ENCODE measurements at places on chromosomes 3 and 15. TPM values are rescaled to one million over a fixed set of nuclear protein-coding genes. Genes with fewer than 3 reads are reported as not detected.
A peak's percentile ranks its signal among the peaks of the same experiment; 100 is the strongest.

DNA sequence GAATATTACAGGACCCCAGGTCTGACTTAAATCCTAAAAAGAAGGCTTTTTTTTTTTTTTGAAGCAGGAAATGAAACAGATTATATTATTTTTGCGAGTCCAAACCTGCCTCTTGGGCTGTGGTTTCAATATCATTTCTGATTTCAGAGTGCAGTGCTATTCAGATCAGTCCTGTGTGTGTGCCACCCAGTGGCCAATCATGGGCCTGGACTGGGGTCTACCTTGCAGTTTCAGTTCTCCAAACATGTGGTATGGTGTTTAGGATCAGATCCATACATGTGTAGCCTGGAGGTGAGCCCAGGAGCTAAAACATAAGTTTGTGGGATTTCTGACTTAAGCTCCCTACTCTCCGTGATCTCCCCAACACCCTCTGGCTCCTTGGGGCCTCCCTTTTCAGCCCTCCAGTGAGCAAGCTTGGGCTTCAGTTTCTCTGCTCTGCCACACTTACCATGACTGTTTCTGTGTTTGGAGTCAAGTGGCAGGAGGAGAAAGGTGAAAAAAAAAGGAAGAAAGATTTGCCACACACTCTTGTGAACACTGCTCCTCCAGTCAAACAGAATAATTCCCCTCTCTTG is 12.1 kb upstream of the THSD4 start:
- DNase-seq = peak; percentile 80

SNTN gene
- not detected for total RNA-seq

DNA sequence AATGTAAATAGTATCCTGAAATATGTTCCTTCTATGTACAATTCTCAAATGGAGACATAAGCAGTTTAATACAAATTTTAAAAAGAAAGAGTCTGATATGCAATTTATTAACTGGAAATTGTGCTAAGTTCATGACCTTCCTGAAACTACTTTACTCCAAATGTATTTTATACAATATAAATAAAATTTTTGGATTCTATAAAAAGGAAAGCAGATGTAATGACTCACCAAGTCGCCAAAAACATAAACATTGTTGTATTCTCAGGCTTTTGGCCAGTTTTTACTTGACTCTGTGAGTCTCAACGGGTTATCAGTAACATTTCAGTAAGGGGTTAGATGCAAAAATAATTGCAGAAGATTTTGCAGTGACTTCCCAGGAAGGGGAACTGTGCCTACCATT is 948.2 kb downstream of the EPHA3 start:
- peak; percentile 10 for DNase-seq

DNA sequence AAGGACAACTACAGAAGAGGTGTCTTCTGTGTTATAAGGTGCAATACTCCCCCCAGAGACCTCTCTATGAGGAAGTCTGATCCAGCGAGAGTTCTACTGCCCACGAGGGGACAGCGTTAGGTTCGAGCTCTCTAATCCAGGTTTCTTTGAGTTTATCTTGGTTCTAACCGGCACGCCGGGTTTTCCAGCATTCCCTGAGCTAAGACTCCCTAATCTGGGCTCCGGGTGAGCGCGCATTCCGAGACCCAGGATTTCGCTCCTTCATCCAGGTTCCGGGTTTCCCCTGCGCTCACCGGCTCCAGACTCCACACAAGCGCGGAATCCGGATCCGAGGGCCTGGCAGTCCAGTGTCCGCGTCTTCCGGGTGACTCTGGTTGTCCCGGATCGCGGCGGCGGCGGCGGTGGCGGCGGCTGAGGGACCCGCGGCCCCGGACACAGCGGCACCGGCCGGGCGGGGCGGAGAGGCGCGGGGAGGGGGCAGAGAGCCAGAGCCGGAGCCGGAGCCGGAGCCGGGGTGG is at the start of gene ZNF609:
ZNF609 (plus strand) TSS at position 373 of the 518 bp plus-strand sequence. CDS start 38,842 bp downstream, outside the sequence.
- DNase-seq = peak; percentile 95

DNA sequence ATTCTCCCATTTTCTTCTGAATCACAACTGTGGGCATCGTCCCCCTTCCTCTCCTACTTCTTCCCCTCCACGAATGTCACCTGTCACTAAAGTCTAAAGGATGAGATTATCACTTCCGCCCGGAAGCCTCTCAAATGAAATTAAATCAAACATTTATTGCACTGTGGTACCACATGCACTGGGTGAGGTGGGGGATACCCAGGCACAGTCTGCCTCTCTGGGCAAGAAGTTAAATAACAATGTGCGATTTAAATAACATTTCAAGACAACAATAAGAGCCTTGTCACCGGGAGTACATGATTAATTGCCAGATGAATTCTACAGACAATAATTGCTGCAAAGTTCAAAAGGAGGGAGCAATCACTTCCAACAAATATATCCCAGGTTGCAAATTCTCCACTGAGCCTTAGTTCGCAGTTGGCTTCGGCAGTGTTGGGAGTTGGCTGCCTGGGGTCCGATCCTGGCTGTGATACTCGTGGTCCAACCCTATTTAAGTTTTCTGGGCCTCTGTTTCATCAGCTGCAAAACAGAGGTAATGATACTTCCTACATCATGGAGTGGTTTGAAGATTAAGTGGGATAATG is 77.7 kb downstream of the FOXP1 start:
- DNase-seq = no peak

DNA sequence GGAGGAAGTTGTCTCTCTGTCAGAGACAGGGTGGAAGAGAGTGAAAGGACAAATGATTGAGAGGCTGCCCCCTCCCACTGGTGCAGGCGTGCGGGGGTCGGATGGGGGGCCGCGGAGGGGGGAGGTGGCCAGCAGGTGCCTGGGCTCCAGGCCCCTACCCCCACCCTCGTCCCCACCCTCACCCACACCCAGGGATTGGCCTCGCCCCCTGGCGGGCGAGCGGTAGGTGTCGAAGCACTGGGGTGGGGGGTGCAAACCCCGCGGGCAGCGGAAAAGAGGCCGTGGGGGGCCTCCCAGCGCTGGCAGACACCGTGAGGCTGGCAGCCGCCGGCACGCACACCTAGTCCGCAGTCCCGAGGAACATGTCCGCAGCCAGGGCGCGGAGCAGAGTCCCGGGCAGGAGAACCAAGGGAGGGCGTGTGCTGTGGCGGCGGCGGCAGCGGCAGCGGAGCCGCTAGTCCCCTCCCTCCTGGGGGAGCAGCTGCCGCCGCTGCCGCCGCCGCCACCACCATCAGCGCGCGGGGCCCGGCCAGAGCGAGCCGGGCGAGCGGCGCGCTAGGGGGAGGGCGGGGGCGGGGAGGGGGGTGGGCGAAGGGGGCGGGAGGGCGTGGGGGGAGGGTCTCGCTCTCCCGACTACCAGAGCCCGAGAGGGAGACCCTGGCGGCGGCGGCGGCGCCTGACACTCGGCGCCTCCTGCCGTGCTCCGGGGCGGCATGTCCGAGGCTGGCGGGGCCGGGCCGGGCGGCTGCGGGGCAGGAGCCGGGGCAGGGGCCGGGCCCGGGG is at the start of gene KAT2B:
KAT2B (plus strand) TSS at position 682 of the 783 bp plus-strand sequence; CDS start at position 714, 32 bp downstream.
- DNase-seq = peak; percentile 49

DNA sequence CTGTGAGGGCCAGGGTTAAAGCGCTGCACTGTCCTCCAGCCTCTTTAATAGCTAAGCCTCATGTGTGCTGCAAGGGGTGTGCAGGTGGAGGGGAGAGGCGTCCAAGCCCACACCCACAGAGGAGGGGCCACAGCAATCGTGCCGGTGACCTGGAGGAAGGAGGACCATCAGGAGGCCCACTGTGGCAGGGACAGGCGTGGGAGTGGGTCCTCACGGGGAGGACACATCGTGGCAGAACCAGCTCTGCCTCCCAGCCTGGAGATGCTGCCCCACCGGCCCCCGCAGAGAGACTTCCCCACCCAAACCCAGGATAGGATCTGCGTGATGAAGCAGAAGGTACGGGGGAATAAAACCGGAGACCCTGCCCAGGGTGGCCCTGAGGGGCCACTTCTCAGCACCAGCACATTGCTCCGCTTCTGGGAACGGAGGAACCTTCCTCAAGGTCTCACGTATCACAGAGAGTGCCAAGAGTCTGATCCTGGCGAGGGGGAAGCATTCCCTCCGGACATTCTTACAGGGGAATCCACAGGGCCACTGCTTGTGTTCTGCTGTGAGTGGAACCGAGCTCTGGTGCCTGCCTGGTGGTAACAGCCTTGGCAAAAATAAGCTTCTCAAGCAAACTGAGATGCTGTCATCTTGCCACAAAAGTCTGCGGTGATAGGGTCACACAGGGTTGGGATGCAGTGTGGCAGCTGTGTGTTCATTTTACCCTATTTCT is 199.8 kb downstream of the XXYLT1 start:
- DNase-seq = no peak

LRRC34 gene
- 7.4 TPM for total RNA-seq

GHSR gene
- total RNA-seq = not detected

- no peak for DNase-seq
Observed at GRCh38 chr3:190356246-190356645, 31.7 kb upstream of the CLDN16 start.

GRCh38 chr15:65577129-65577996 is 33.6 kb downstream of the INTS14 start:
- no peak for DNase-seq

GRCh38 chr3:45060165-45060892 is 34.2 kb downstream of the CLEC3B start:
- no peak for DNase-seq

CP gene
- total RNA-seq = not detected

- DNase-seq = no peak
Observed at GRCh38 chr3:39869890-39870289, 60.5 kb downstream of the MYRIP start.

GRCh38 chr3:179476215-179476614 is 24.9 kb upstream of the GNB4 start:
- DNase-seq = no peak

- no peak for DNase-seq
Observed at GRCh38 chr3:186538779-186539178, 5.4 kb downstream of the CRYGS start.

LARP6 gene
- 68.1 TPM for total RNA-seq

ANAPC13 gene
- total RNA-seq = 123 TPM

GRCh38 chr15:34628577-34629152 is 45.2 kb upstream of the GOLGA8B start:
- DNase-seq = no peak

SYNM gene
- 3.4 TPM for total RNA-seq

MCF2L2 gene
- not detected for total RNA-seq

DNA sequence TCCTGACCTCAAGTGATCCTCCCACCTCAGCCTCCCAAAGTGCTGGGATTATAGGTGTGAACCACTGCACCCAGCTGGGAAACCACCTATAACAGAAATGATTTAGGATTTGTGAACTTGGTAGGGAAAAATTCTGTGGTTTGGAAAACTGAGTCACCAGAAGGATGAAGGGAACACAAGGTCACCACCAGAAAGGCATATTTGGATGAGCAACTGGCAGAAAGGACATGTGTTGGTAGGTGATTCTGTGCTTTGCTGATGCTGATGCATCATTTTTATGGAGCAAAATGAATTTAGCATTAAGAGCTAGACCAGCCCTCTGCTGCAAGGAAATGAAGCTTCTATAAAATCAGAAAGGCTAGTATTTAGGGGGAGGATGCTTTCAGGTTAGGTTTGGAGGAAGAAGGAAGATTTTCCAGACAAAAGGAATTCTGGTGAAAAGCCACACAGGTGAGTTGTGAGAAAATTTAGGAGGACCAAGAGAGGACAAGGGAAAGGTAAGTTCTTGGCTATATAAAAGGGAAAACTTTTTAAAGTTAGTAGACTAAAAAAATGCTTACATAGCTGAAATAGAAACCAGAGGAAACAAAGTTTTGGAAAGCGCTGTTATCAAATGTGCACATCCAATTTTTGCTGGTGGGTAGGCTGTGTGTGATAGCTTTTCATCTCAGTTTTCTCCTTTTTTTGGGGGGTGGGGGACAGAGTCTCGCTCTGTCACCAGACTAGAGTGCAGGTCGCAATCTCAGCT is 3.6 kb downstream of the PXK start:
- DNase-seq = peak; percentile 58

CLDN1 gene
- total RNA-seq = 0.18 TPM

- DNase-seq = no peak
Observed at GRCh38 chr15:72197460-72198355, at the start of gene GRAMD2A. Gene GRAMD2A, minus strand, starts transcription at chr15:72197787.

GRCh38 chr3:119228373-119229145 is 12.1 kb downstream of the B4GALT4 start:
- DNase-seq = no peak

DNA sequence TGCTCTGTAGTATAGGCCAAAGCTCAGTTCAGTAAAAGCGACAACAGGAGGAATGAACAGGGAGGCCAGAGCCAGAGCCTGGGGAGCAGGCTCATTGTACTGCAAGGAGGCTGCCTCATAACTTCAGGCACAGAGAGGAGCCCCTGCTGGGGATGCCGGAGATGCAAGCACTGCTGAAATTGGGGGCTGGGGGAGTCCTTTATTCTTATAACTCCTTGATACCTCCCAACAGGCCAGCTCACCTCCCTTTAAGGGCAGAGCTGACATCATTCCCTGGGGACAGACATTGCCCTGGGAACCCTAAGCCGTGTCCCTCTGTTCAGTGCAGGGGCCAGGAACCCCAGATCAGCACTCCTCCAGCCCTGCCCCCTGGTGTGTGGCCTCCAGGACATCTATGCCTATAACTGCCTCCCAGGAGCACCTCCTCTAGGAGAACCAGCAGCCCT is 83.8 kb upstream of the MRPS22 start:
- DNase-seq = no peak

- DNase-seq = no peak
Observed at GRCh38 chr3:31125413-31126020, 231.1 kb upstream of the GADL1 start.

- no peak for DNase-seq
Observed at GRCh38 chr3:126345231-126345630, 12.0 kb downstream of the KLF15 start.

DNA sequence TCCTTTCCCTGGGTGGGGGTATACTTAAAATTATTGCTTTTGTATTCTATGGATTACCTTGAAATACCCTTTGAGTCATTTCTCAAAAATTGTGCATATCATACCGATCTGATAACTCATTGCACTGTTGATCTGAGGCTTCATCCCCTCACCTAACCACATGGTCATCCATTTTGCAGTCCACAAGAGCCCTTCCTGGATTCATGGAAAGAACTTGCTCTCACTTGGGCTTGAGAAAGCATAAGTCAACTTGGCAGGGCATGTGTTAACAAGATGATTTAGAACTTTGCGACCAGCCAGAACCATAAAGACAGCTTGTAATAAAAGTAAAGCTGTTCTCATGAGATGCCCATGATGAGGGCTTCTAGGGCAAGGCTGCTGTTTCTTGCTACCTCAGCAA is 22.2 kb downstream of the MME start:
- DNase-seq = peak; percentile 18

DNA sequence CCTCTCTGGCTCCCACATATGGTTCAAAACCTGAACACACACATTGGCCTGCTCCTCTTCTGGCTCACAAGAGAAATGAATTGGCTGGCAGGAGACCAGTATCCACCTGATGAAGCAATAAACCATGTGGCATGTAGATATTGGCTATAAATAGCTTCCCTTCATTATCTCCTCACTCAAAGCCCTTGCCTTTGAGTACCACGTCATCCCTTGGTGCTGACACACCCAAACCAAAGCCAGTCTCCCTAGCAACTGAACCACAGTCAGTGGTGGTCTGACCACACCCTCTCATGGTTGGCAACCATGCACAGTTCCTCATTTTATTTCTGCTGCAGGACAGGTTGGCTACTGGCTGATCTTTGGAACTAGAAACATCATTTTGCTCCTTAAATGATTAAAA is 98.8 kb downstream of the ZNF621 start:
- DNase-seq = peak; percentile 28

- DNase-seq = peak; percentile 33
Observed at GRCh38 chr3:113695786-113696645, at the start of gene USF3. Gene USF3, minus strand, starts transcription at chr3:113696642. Its CDS starts 21,764 bp downstream, at chr3:113674878.
